ENCODE measurements at places on chromosomes 11 and 22. TPM values are rescaled to one million over a fixed set of nuclear protein-coding genes. Genes with fewer than 3 reads are reported as not detected.

Gene E2F8
- total RNA-seq = not detected

DNA sequence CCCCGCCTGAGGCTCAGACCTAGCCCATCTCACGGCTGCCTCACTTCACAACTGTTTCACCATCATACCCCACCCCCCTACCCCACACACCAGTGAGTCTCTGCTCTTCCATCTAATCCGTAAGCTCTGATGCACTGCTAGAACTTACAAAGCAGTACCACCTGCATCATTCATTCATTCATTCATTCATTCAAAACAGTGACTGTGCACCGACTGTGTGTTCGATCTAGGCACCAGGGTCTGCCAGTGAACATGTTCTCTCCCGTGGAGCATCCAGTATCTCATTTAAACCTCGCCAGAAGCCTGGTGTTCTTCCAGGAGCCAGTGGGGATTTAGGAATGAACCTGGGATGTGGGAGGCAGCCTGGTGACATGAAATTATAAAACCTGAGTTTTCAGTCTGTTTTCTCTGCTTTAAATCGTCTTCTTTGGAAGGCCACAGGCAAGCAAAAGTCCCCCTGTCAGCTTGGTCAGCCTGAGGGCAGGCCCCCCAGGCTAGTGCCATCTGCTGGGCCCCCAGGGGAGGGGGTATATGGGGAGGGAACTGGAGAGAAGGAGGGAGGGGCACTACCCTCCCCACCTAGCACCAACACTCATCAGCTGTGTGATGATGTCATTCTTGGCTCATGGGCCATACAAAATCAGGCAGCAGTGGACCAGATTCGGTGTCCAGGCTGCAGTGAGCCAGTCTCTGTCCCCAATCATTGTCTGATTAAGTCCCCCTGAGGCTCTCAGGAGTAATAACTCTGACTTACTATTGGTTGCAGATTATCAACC lies 18.4 kb downstream of the TMPRSS6 start:
- no peak for DNase-seq

- DNase-seq = no peak
Observed at GRCh38 chr11:125464270-125464662, 31.8 kb downstream of the FEZ1 start.

DNA sequence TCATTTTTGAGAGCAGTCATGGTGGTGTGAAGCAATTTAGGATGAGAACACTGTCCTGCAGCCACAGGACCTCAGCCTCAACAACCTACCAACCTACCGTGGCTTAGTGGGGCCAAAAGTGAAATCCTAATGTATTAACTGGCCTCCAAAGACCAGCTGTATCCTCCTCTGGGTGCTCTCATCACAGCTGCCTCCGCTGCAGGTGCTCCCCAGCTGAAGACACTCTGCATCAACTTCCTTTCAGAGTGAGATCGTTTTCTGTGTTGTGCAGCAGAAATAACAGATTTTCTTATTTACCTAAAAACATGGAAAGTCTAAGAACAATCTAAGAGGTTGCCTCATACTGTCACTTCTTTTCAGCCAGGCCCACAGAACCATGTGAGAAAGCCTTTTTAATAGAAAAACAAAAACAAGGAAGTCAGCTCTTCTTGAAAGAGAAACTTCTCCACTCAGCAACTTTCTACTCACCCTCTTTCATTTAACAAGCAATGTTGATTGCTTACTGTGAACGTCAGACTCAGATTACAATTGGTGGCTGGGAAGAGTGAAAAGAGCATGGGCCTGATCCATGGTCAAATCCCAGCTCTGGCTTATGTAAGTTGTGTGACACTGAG lies 136.1 kb downstream of the TENM4 start:
- no peak for DNase-seq

- DNase-seq = no peak
Observed at GRCh38 chr11:119190531-119190930, 5.3 kb downstream of the NHERF4 start.

Gene PRAME
- not detected for total RNA-seq

GRCh38 chr11:134460881-134461280 lies 48.8 kb upstream of the B3GAT1 start:
- no peak for DNase-seq

Gene P4HA3
- not detected for total RNA-seq

GRCh38 chr11:1074244-1075221 lies at the start of gene MUC2:
Gene MUC2 (plus strand): TSS chr11:1074874.
- no peak for DNase-seq

GRCh38 chr22:37427135-37427710 lies at the start of gene ELFN2:
Gene ELFN2 (minus strand): TSS chr22:37427479. CDS start chr22:37375534, 51,945 bp downstream.
- DNase-seq = no peak

DNA sequence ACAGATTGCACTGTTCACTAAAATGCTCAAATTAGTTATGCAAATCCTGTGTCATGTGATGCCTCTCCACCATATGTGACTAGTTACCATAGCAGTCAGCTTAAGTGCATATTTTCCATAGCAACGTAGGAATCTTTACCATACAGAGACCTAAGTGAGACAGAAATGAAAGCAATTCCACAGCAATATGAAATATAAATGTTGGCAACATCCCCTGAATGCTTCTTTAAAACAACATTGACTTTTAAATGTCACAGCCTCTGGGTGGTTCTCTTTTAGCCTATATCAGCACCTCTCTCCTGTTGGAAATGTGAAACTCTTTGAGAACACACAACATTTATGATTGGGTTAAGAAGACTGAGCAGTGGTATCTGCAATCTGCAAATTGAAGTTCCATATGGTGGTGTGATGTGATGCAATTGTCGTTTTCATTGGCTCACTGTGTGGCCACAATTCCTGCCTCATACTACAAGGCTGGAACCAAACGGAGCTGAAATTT lies 814.6 kb downstream of the DLG2 start:
- DNase-seq = no peak

All from CD4-positive, alpha-beta memory T cell (primary cell).